ENCODE measurements at places on chromosomes 5 and 9.

DNA sequence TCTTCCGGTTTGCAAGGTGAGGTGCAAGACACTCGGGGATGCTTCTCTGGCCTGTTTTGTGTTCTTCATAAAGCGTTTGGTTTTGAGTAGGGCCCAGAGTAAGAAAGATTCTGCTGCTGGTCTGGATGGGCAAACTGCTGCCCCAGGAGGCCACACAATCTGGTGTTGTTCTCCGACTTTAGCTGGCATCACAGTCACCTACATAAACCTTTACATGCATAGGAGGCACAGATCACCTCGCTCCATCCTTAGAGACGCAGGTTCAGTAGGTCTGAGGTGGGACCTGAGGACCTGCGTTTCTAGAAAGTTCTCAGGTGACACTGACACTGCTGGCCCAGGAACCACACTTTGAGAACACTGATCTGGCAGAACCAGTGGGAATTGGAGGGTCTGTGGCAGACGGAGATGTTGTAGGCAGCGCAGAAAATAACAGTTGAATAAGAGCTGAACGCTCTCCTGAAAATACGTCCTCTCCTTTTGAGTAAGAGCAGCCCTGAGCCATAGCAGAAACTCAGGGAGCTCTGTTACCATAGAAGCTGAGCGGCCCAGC, 3.9 kb upstream of the SLC6A3 start:
- DNase-seq: no peak

GRCh38 chr9:631596-631995, 209.9 kb upstream of the DMRT1 start:
- DNase-seq: no peak

- no peak for DNase-seq
Observed at GRCh38 chr5:170639221-170639925, 135.6 kb downstream of the KCNIP1 start.

GRCh38 chr5:8824371-8824770, 721.5 kb downstream of the SEMA5A start:
- no peak for DNase-seq

GRCh38 chr5:71533615-71534014, 53.5 kb upstream of the MCCC2 start:
- DNase-seq: no peak

- DNase-seq: peak; percentile 83
Observed at GRCh38 chr9:129885670-129886106, 50.4 kb downstream of the USP20 start.

DNA sequence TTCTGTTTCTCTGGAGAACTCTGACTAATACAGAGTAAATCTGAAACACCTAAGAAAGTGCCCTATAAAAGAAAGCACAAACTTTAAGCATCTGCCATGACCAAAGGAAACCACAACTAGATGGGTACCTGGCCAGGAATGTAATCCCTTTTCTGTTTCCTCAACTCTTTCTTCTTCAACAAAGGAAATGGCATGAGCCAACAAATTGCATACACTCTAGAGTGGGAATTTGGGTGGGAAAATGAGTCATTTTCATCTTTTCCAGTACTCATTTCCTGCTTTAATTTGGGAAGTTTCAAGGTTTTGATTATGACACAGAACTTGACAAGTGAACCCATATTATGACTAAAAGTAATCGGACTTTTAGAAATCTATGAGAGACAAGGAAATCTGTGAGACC, 349.2 kb upstream of the RORB start:
- no peak for DNase-seq

GRCh38 chr5:168878135-168878745, 299.1 kb upstream of the PANK3 start:
- no peak for DNase-seq

DNA sequence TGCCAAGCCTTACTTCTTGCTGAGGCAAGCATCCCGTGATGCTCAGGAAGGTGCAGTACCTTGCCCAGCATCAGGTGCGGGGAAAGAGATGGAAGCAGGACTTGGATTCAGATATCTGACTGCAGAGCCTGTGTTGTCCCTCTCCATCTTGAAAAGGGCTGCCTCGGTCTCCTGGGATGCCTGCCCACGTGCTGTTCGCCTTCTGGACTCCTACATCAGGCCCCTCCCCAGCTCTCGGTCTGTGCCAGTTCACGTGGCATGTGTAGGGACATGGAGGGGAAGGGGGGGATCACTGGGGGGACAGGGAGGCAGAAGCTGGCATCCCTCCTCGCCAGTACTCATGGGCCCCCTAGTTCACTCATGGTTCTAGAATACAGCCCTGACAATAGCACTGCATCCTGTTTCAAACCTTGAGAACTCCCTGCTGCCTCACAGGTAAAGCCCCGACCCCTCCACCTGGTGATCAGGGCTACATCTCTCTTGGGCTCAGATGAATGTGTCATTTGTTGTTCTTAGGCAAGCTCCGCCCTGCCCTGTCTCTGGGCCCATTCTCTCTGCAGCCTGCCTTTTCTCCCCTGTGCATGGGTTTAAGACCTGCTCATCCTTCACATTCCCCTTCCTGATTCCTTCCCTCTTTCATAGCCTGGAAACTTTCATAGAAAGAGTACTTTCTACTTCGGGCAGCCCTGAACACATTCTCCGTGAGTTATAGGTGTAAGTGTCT, 38.9 kb upstream of the SLC25A51 start:
- DNase-seq: no peak

GRCh38 chr9:130920233-130920632, 18.8 kb downstream of the FIBCD1 start:
- DNase-seq: no peak

Data from amniotic stem cell (primary cell).